B cell (primary cell): ENCODE measurements at places on chromosomes 12 and 14. TPM values are rescaled to one million over a fixed set of nuclear protein-coding genes. Genes with fewer than 3 reads are reported as not detected.
A peak's percentile ranks its signal among the peaks of the same experiment; 100 is the strongest.

GRCh38 chr14:56210571-56210970 lies 92.4 kb downstream of the PELI2 start:
- DNase-seq = no peak

Gene TDP1
- total RNA-seq = 55.9 and 56.8 TPM in 2 replicates

GRCh38 chr12:15689751-15690191 lies 99.4 kb downstream of the EPS8 start:
- no peak for DNase-seq

DNA sequence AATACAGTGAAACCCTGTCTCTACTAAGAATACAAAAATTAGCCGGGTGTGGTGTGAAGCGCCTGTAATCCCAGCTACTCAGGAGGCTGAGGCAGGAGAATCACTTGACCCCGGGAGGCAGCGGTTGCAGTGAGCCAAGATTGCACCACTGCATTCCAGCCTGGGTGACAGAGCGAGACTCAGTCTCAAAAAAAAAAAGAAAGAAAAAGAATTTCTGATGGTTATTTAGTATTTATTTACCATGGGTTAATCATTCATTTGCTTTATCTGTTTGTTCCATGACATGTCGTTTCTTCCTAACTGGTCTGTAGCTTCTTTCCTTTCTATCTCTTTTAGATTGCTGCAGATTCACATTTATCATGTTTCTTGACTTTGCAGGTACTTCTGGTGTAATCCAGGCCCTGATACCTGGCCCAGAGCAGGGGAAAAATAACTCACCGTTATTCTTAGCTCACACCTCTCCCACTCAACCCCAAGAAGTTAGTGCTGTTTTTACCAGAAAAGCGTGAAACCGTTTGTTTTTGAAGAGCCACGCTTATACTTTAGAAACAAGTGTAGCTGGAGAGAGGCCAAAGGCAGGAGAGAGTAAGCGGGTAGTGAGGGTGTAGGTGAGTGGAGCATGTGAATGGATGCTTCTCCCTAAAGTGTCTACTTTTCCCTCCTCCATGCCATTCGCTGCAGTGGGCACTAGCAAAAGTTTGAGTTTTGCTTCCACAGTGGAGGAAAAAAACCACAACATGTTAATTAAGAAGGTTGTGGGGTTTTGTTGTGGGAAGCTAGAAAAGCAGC lies 45.4 kb downstream of the SRGAP1 start:
- no peak for DNase-seq

DNA sequence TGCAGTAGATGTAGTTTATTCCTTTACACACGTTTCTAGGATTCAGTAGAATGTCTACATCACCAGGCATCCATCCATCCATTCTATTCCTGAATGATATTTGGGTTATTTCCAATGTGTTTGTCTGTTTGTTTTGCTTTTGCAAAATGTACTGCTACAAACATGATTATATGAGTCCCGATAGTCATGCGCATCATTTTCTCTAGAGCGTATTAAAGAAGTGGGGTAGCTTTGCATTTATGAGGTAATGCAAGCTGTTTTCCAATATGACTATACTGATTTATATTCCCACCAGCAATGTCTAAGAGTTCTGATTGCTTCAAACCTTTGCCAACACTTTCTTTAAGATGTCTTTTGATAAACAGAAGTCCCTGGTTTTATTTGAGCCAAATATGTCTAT lies 253.2 kb downstream of the NOVA1 start:
- no peak for DNase-seq

Gene PLEKHG3
- 0.12 and 0.22 TPM in 2 replicates for total RNA-seq

DNA sequence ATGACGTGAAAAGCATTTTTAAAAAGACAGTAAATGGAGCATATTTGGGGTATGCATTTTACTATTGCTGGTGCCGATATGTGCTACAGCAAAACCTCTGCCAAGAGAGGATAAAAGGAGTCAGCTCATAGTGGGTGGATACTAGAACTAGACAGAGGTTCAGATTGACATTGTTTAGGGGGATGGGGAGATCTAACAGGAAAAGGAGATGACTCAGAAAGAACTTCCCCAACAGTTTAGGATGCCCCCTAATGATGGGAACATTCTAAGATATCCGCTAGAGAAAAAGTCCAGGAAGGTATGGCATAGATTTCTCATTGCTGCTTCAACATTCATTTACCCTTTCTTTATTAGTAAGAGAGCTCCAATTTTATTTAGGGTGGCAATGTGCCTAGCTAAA lies 110.5 kb upstream of the CLEC14A start:
- DNase-seq = no peak

DNA sequence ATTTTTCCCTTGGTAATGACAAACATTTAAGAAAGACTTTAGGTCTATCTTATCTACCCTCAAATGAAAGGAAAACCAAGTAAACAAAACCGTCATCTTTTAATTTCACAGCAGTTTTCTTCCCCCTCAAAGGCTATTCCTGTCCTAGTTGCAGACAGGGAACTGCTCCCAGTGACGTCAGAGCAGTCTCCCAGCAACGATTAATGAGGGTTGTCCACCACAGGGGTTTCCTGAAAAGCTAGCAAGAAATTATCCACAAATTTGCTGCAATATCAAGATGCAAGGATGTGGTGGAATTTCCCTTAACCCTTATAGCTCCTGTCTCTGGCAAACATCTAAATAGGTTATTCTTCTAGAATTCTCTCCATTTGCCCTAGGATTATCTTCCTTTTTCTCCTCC lies 89.1 kb upstream of the STAC3 start:
- no peak for DNase-seq

Gene PTCSC3
- total RNA-seq = not detected in 2 replicates

DNA sequence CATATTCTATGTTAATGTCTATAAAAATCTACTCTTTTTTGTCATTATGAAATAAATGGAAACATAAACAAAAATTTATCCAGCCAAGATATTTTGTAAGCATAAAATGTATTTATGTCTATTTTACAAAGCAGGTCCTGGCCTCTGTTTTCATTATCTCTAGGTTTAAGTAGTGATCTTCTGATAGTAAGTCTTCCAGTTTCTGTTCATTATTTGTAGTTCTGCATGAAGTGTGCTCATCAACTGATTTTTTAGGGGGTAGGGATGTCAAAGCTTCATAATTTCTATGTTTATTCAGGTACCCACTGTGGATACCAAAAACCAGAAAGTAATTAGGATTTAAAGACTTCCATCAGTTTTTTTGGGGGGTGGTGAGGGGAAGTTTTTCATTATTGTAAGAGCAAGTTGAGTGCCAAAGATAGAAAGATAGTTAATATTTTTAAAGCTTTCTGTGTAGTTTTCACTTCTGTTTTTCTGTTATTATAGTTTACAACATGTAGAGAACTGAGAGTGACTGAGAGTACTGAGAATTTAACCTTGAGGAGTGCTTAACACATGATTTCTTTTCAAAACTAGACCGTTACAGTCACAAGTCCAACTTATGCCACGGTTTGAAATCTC lies 30.6 kb upstream of the LMO3 start:
- DNase-seq = no peak

Gene B4GALNT3
- not detected in 2 replicates for total RNA-seq

- no peak for DNase-seq
Observed at GRCh38 chr14:89202413-89203190, 214.4 kb downstream of the FOXN3 start.

GRCh38 chr12:6323340-6323994 lies 13.0 kb downstream of the PLEKHG6 start:
- DNase-seq = peak; percentile 62

Gene GALNT9
- total RNA-seq = 0.19 and 0.71 TPM in 2 replicates

Gene PTPN6
- total RNA-seq = 311 and 312 TPM in 2 replicates

DNA sequence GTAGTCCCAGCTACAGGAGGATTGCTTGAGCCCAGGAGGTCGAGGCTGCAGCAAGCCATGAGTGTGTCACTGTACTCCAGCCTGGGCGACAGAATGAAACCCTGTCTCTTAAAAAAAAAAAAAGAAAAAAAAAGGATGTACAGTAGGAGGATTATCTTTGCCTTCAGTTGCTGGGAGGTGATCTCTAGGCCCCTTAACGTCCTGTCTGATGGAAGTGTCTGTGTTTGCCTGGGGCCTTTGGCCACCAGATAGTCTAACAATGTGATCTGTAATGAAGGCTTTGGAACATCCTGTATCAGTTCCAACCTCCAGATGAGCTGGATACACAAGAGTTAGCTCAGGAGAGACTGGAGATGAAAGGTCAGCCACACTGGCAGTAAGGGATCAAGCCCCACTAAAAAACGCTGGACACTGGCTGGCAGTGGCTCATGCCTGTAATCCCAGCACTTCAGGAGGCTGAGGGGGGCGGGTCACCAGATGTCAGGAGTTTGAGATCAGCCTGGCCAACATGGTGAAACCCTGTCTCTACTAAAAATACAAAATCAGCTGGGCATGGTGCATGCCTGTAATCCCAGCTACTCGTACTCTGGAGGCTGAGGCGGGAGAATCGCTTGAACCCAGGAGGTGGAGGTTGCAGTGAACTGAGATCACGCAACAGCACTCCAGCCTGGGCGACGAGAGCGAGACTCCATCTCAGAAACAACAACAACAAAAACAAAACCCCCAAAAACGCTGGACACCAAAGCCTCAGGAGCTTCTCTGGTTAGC lies 19.0 kb upstream of the HNF1A start:
- no peak for DNase-seq

DNA sequence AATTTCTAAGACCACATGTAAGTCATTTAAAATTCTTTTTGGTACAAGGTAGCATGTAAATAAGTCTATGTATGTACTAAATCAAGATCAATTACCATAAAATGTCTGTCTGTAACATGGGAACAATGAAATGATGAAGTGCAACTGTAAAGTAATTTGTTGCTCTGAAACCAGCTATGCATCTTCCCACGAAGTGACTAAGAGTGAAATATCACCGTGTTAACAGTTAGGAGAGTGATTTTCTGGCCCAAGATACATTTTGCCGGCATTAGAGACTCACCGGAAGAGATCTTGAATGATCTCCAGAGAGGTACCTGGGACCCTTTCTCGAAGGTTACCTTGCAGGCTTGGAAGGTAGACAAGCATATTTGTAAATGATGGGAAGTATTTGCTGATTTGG lies 105.8 kb downstream of the SAMD4A start:
- no peak for DNase-seq

DNA sequence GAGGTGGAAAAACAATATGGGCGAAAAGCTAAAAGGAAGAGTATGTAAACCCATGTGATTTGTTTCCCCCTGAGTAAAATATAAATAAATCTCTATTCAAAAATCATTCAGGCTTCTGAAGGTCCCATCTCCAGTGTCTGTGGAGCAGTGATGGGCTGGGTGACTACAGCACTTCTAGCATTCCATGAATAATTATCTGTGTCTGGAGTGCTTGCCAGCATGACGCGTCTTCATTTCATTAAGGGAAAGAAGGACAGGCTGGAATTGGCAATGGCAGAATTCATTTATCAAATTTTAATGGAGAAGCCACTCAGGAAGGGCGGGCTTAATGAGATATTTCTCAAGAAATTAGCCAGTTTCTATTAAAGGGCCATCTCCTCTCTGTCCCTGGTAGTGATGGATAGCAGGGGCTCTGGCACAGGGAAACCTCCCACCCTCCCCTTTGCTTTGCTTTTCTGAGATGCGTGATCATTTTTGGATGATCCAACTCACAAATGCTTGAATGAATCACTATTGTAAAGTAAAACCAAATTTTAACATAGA lies 916.3 kb upstream of the SEL1L start:
- no peak for DNase-seq

GRCh38 chr12:102501773-102502172 lies 21.4 kb upstream of the IGF1 start:
- DNase-seq = no peak

GRCh38 chr12:6569312-6569711 lies 1.2 kb upstream of the NOP2 start:
- DNase-seq = no peak

GRCh38 chr12:11877869-11878780 lies 192.6 kb upstream of the BCL2L14 start:
- no peak for DNase-seq

GRCh38 chr14:92652413-92653151 lies 95.8 kb downstream of the LGMN start:
- peak; percentile 44 for DNase-seq

DNA sequence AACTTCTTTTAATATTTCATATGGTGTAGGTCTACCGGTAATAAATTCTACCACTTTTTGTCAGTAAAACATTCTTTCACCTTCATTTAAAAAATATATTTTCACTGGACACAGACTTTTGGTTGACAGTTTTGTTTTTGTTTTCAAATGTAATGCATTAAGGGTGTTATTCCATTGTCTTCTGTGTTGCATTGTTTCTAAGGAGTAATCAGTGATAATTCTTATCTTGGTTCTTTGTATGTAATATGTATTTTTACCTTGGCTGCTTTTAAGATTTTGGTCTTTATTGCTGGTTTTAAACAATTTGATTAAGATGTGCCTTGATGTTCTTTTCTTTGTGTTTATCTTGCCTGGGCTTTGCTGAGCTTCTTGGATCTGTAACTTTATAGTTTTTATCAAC lies 4.1 kb downstream of the MAP1LC3B2 start:
- DNase-seq = no peak

GRCh38 chr12:67594888-67595287 lies 53.7 kb upstream of the DYRK2 start:
- no peak for DNase-seq

DNA sequence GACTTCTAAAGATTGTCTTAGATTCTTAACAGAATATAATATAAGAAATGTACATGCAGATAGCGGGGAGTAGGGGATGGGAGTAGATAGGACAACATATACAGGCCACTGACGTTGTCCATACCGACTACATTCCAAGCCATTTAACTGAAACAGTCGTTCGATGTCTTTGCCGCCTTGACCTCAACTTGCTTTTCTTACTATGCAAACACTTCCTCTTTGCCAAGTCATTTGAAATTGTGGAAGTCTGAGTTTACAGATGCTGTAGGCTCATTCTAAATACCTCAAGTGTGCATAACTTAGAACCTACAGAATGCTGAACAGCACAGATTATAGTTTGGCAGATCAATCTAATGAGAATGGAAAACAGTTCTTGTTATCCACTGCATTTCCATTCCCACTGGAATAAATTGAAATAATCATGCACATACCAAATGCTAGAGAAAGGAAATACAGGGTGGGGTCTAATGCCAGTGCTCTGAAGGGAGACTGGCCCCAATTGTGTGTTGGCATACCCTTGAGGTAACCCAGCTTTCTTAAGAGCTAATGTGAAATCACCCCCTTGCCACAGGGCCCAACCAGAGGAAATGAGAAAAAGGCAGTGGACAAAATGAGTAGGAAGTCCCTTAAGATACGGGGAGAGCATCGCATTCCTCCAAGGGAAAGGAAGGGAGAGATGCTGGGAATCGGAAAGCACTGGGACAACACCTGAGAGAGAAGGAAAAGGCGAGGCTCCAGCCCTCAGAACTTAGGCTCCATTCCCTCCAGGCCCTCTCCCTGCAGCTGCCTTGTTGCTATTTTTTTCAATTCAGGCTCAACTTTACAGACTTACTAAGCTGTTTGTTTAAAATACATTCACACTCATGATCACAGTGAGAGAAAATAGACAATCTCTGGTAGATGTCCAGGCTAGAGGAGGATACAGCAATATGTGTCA lies 380.9 kb upstream of the TMTC1 start:
- DNase-seq = no peak

Gene KRT1
- not detected in 2 replicates for total RNA-seq

Gene REP15
- 0.44 TPM in 1 of 2 replicates, not detected in the other for total RNA-seq

DNA sequence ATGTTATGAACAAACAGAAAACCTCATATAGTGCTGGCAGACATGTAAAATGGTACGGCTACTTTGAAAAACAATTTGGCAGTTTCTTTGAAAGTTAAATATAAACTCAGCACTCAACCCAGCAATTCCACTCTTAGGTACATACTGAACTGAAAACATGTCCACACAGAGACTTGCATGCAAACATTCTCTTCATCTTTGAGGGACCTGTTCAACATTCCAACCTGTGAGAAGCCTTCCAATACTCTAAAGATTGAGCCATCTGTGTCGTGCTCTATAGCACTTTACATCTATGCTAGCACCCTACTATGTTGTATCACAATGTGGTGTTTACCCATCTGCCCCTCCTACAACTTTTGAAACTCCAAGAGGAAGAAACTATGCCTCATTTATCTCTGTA lies 79.3 kb downstream of the DNAI7 start:
- no peak for DNase-seq
